Left renal cortex interstitium (tissue), 4 donors: ENCODE measurements at places on chromosomes 5 and 9.

GRCh38 chr5:38546691-38547146, 9.7 kb downstream of the LIFR start:
- DNase-seq: no peak

GRCh38 chr9:76846297-76846696, 59.6 kb downstream of the PRUNE2 start:
- DNase-seq: no peak

- no peak for DNase-seq
These were observed 98.9 kb upstream of the TAF11L2 start for GRCh38 chr5:17398866-17399835.

- DNase-seq: no peak
These were observed 790 bp downstream of the PHF19 start for GRCh38 chr9:120875954-120876841.

- DNase-seq: no peak
These were observed 152.2 kb upstream of the OTULINL start for GRCh38 chr5:14429101-14430050.

DNA sequence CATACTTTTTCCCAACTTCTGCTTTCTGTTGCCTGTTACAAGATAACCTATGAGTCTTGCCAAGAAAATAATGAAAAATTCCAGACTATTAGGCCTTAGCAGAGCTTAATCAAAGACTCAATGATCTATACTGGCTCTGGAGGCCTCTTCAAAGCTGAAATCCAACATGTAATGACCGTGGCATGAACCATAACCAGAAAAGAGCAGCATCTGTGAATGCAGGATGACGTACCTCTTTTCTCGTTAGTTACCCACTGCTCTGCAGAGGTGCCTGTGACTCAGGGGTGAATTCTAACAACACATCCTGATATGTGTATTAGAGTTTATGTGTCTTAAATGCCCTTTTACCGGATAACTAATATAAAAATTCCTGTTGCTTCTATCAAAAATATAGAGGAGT, 645.4 kb downstream of the PRELID2 start:
- no peak for DNase-seq

- DNase-seq: no peak
These were observed 25.6 kb downstream of the ANKRD55 start for GRCh38 chr5:56207537-56207936.

- no peak for DNase-seq
These were observed 301.3 kb downstream of the CSNK1G3 start for GRCh38 chr5:123813264-123813663.

- no peak for DNase-seq
These were observed 503.7 kb downstream of the CDH10 start for GRCh38 chr5:24141046-24141445.

DNA sequence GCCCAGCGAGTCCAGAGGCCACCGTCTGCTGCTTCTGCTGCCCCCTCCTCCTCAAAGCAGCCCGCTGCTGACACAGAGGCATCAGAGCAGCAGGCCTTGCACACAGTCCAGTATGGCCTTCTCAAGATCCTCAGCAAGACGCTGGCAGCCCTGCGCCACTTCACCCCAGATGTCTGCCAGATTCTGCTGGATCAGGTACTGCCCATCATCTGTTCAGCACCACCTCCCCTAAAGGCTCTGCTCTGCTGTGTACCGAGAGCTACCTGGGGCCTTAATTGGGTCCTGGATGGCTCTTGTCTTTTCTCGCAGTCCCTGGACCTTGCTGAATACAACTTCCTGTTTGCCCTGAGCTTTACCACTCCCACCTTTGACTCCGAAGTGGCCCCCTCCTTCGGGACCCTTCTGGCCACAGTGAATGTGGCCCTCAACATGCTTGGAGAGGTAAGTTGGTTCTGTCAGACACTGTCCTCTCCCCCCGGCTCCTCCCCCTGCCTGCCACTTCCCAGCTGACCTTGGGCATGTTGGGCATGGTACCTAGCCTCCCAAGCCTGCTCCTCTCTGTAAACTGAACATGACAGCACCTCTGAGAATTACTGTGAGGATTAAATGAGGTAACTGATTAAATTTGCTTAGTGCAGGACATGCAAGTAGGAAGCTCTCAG, 22.7 kb downstream of the SH3GLB2 start:
- no peak for DNase-seq

- no peak for DNase-seq
These were observed 1.1 kb upstream of the FOXB2 start for GRCh38 chr9:77018058-77018968.

- DNase-seq: no peak
These were observed 5.3 kb downstream of the MACROH2A1 start for GRCh38 chr5:135393691-135394090.

DNA sequence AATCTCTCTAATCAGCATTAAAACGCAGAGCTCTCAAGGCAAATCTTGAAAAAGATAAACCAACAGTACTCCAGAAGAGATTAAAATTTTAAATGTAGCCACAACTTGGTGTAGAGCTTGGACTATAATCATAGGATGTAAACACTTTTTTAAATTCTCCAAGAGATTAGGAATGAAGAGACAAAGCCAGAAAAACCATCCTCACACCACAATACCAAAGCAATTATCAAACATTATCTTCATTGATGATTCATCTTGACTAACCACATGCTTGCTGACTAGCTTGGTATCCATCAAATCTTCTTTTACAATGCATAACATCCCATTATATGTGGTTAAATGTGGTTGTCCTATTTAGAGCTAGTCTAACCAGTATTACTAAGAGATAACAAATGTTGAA, 815.1 kb downstream of the TLE1 start:
- DNase-seq: no peak

GRCh38 chr5:171570244-171570825, 150.9 kb downstream of the FGF18 start:
- DNase-seq: no peak

GRCh38 chr9:99962680-99963261, 56.3 kb downstream of the STX17 start:
- DNase-seq: no peak

DNA sequence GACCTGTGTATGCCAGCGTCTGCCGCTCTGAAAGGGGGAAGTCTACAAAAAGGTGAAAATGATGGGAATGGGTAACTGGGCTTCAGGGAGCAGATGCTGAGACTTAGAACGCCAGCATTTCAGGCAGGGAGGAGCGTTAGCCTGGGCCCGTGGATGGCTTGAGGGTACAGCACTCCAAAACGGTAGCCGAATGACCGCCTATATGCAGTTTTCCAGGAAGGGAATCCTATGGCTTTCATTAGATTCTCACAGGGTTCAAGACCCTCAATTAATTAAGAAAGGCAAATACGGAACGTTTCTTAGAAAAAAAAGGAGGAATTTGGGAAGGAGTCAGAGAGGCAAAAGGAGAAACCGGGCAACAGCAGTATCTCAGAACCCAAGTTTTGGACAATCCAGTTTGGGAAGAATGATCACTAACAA, 639 bp downstream of the AMACR start:
- no peak for DNase-seq

GRCh38 chr5:81717860-81718259, 33.0 kb downstream of the SSBP2 start:
- DNase-seq: no peak

DNA sequence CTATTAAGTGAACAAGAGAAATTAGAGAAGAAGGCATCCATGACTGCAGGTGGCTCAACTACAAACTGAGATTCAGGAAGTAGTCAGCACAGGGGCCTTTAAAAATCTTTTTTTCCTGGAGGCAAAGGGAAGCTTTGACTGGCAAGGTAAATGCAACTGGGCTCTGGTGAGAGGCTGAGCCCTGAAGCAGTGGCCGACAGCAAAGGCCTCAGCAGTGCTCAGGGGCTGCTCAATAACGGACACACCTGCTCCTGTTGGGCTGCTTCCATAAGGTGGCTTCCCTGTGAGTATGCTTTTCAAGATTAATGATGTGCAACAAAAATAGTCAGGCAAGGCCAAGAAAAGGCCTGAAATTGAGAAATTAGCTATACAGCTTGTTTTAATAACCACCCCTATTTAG, 134.2 kb upstream of the RGMB start:
- DNase-seq: no peak

- DNase-seq: no peak
These were observed 9.6 kb upstream of the IFNE start for GRCh38 chr9:21491756-21492155.

- DNase-seq: no peak
These were observed 5.8 kb upstream of the RALGDS start for GRCh38 chr9:133126697-133127339.

DNA sequence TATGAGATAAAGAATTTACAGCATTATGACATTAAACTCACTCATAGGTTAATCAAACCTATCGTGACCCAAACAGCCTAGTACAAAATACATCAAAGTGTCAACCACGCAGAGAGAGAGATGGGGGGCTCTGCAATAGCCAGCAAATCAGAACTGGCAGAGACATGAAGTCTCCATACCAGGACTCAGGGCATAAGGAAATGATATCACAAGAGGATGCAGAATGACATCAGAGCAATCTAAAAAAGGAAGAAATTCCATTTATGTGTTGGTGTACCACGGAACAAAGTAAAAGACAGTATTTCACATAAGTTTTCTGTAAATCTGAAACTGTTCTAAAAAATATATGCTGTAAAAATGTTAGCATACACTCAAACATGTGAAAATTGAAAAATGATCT, 24.6 kb downstream of the BICD2 start:
- no peak for DNase-seq

- no peak for DNase-seq
These were observed 243.8 kb downstream of the CRB2 start for GRCh38 chr9:123599781-123600180.

GRCh38 chr9:91905991-91906469, 44.0 kb downstream of the ROR2 start:
- no peak for DNase-seq

DNA sequence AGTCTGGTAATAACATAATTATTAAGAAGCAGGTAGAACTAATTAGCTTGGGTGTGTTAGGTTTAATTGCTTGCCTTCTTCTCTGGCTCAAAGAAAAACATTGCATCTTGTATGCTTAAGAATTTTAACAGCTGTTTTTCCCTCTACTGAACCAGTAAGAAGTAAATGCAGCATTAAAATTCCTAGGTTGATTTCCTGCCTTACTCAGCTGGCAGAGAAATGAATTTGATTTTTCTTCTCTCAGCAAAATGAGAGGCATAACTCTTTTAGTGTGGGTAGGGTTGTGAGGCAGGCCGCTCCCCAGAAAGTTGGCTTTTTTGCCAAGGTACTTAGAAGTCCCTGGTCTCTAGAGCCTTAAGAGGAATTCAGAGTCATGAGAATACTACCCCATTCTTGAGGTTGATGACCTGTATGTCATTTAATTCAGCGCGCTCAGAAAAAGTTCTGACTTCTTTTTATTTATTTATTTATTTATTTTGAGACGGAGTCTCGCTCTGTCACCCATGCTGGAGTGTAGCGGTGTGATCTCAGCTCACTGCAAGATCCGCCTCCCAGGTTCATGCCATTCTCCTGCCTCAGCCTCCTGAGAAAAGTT, 302.6 kb downstream of the ARHGEF28 start:
- DNase-seq: no peak

GRCh38 chr9:123347289-123348060, 8.5 kb upstream of the CRB2 start:
- DNase-seq: no peak

- no peak for DNase-seq
These were observed 19.4 kb upstream of the NMUR2 start for GRCh38 chr5:152424501-152424900.

- DNase-seq: no peak
These were observed at the start of gene SLC1A1 for GRCh38 chr9:4489919-4490704. TSS of gene SLC1A1 (plus strand) at chr9:4490468. CDS start at chr9:4490680, 212 bp downstream.

DNA sequence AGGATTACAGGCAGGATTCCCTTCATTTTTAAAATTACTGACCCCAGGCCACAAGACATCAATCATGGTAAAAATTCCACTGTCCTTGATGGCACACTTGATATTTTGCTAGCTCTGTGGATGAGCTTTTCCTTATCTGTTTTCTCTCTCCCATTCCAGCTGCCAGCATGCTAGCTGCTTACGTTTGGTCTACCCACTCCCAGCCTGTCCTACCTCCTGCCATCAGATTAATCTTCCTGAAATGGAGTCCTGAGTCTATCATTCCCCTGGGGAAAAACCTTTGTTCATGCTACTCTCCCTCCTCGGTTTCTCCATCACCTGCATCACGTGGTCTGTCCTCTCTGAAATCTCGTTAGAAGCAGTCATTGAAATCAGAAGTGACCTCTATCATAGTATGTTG, 108.9 kb downstream of the F2RL2 start:
- DNase-seq: no peak

- DNase-seq: no peak
These were observed 218.2 kb downstream of the GADD45G start for GRCh38 chr9:89822996-89823395.

DNA sequence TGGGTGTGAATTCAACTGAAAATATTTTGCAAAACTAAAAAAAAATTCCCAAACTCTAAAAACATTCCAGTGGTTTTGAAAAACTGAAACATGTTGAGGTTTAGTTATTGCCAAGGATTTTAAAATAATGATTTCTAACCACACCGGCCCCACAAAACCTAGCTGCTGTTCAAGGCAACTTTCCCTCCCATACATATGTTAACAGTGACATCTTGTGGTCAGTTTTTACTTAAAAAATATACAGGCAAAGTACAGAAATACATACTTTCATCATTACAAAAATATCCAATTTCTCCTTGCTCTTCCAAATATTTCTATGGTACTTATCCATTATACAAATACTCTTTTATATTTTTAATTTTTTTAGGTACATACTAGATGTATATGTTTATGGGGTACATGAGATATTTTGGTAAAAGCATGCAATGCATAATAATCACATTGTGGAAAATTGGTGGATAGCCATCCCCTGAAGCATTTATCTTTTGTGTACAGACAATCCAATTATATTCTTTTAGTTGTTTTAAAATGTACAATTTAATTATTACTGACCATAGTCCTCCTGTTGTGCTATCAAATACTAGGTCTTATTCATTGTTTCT, 34.4 kb upstream of the MRPS30 start:
- DNase-seq: no peak

DNA sequence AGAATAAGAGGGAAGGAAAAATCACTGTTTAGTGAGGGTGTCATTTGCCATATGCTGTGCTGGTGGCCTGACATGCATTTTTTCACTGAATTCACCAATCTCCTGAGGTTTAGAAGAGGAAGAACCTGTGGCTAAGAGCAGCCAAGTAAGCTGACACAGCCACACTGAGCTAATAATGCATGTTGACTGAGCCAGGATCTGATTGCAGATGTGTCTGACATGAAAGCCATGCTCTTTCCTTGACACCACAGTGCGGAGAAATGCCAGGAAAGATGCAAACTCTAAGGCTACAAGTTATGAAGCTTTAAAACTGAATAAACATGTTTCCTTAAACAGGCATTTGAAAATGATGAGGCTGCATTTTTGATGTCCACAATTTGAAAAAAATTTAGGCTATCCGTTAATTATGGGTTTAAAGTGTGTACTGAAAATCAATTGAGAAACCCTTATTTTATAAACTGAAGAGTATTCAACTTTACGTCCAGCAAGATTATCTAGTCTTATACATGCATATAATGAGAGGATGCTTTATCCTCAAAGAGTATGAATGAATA, 208.6 kb downstream of the FBN2 start:
- DNase-seq: no peak

GRCh38 chr5:126780165-126780827, 3.4 kb downstream of the LMNB1 start:
- DNase-seq: peak; percentile 36
